ENCODE measurements at places on chromosomes 1 and 21. TPM values are rescaled to one million over a fixed set of nuclear protein-coding genes. Genes with fewer than 3 reads are reported as not detected.
A peak's percentile ranks its signal among the peaks of the same experiment; 100 is the strongest.

Gene SELENON
- total RNA-seq, result 12.7 TPM

Gene NFIA
- 0.74 TPM for total RNA-seq

DNA sequence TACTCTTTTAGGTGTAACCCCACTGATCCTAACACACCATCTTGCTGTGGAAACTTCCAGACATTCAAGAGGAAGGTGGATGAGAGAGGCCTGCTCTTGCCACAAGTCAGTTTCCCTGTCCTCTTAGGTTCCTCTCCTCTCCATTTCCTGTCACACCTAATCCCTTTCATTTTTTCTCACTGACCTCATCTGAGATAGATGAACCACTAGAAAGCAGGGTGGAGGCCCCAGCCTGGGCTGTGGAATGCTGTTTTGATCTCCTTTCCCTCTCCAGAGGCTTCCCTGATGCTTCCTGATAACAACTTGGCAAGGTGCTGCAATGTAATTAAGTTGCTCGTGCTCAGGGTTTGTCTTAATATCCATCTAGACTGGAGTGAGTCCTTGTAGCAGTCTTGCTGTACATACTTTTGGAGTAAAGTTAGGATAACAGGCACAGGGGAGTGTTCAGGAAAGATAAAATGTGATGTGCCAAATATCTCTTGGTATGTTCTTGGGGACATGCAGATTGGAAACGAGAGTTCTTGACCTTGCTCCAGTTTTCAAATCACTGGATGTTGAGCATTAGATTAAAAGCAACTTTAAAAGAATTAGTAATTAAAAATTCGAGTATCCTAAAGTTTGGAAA, 11.2 kb downstream of the LRRC42 start:
- peak; percentile 69 for DNase-seq
- peaks cover 16% of the 10 kb centered on the region for H3K4me1 ChIP-seq
- H3K27ac ChIP-seq, result peak overlapping the region; percentile 85
- H3K36me3 ChIP-seq, result peaks cover 89% of the 10 kb centered on the region
- H3K4me3 ChIP-seq, result no peak overlapping the region
- no peaks in the 10 kb centered on the region for H3K27me3 ChIP-seq

Gene FCAMR
- total RNA-seq, result not detected

GRCh38 chr1:206463911-206464310, 6.4 kb upstream of the IKBKE start:
- no peaks in the 10 kb centered on the region for H3K27me3 ChIP-seq
- H3K27ac ChIP-seq, result no peak overlapping the region
- H3K36me3 ChIP-seq, result peaks cover 24% of the 10 kb centered on the region
- no peak overlapping the region for H3K4me3 ChIP-seq
- no peak for DNase-seq
- H3K4me1 ChIP-seq, result no peaks in the 10 kb centered on the region

DNA sequence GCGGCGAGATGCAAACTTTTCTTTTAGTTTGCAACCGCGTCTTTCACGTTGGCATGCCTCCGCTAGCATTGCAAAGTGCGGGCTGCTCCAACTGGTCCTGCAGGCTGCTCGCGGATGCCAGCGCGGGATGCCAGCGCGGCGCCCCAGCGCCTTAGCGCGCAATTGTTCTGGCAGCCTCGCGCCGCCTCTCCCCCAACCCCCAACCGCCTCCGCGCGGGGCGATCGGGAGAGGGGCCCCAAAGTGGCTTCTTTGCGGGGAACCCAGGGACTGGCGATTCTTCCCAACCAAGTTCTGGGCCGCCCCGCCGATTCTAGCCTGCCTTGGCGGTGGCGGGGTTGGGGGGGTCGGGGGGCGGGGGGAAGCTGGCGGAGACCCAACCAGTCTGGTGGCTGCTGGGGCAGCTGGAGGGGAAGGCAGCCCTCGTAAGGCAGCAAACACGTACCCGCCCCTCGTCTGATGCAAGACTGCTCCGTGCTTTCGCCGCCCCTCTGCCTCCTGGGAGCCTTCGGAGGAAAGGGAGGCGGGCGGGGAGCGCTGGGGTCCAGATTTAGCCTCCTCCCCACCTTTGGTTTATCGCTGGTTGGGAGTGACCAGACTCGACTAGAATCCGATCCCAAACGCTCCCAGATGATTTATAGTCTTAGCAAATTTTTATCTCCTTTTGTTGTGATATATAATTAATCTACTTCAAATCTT, 756 bp downstream of the PHGDH start:
- peaks cover 14% of the 10 kb centered on the region for H3K27me3 ChIP-seq
- no peak overlapping the region for H3K27ac ChIP-seq
- peak; percentile 31 for DNase-seq
- H3K36me3 ChIP-seq, result no peaks in the 10 kb centered on the region

- no peaks in the 10 kb centered on the region for H3K27me3 ChIP-seq
- H3K4me1 ChIP-seq, result no peaks in the 10 kb centered on the region
- H3K36me3 ChIP-seq, result no peaks in the 10 kb centered on the region
- no peak overlapping the region for H3K4me3 ChIP-seq
- H3K27ac ChIP-seq, result no peak overlapping the region
These were observed 91.3 kb downstream of the DENND1B start for GRCh38 chr1:197683895-197684553.

GRCh38 chr21:38443110-38443509, 55.2 kb downstream of the ERG start:
- no peaks in the 10 kb centered on the region for H3K36me3 ChIP-seq
- no peak overlapping the region for H3K27ac ChIP-seq
- H3K4me3 ChIP-seq, result no peak overlapping the region
- H3K4me1 ChIP-seq, result peaks cover 51% of the 10 kb centered on the region
